ENCODE measurements at places on chromosomes 12 and 14. TPM values are rescaled to one million over a fixed set of nuclear protein-coding genes. Genes with fewer than 3 reads are reported as not detected.

GRCh38 chr12:51895378-51896135 lies 7.7 kb downstream of the ANKRD33 start:
- DNase-seq = no peak

DNA sequence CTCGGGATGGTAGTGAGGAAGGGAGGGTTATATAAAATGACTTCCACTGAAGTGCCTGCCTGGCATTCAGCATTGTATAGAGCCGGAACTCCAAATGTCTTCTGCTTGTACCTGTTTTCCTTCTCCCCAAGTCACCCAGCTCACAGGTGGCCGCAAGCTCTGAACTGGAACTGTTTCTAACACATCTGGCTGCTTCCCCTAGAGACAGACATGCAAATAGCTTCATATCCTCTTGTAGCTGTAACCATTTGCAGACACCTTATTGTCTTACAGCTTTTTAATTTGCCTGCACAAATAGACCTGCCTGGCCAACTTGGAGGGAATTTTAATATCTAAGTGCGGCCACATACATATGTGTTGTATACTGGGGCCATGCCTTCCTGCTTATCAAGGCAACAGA lies 126.0 kb downstream of the CHST11 start:
- DNase-seq = no peak

JPH4 gene
- 7.3 TPM for total RNA-seq

DNA sequence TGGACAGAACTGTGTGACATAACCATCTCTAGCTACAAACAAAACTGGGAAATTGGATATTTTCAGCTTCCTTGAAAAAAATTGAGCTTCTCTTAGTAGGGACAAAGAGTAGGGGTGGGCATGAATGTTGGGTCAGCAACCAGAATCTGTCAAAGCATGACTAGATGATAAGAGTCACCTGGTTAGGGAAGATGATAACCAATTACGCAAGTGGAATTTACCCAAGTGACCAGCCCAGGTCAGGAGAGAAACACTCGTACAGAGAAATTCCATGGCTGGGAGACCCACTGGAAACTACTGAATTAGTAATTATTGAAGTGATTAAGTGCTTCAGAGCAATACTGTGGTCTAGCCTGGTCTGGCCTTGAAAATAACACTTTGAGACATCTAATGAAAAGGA lies 36.3 kb upstream of the C12orf75 start:
- DNase-seq = no peak

- no peak for DNase-seq
Observed at GRCh38 chr14:29475641-29476040, 452.0 kb downstream of the PRKD1 start.

CD163L1 gene
- 0.11 TPM for total RNA-seq

DNA sequence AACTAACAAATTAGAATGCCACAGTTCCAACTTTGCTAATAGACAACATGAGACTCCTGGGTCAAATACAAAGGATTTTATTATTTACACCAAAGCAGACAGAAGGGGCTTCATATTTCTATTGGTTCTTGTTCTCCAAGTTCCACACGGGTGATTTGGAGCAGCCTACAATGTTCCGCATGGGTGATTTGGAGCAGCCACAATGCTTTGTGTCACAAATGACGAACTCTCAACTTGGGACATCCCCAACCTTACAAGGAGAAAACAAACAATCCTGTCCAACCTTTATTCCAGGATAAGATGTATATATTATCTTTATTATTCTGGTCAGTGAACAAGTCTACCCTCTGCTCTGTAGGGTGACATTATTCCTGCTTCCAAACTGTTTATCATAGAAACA lies 694.3 kb upstream of the MGAT4C start:
- DNase-seq = no peak

LMO3 gene
- 0.53 TPM for total RNA-seq

GRCh38 chr14:39140170-39140569 lies 26.0 kb downstream of the GEMIN2 start:
- no peak for DNase-seq

GRCh38 chr12:4287325-4288211 lies 14.0 kb downstream of the CCND2 start:
- DNase-seq = no peak
